CD4-positive, alpha-beta T cell treated with Interleukin-15 for 4 hours (primary cell): ENCODE measurements at places on chromosomes 3 and 15.
A peak's percentile ranks its signal among the peaks of the same experiment; 100 is the strongest.

- peak; percentile 80 for DNase-seq
Measured at GRCh38 chr15:63497642-63498467, 6.5 kb upstream of the USP3 start.

DNA sequence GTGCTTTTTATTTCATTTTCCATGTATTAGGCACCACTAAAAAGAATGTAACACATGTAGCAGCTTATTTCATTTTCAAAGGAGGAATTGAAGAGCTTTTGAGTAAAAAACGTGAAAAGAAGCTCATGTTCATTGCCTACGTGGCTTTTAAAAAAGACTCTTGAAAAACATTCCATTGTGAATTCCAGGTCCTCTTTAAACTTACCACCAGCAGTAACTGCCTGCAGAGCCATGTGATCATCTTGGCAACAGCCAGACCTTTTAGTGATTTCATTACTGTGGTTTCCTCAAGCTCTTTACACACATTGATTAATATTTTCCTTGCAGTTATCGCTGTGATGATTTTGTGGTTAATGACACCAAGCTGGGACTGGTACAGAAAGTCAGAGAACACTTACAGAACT lies 43.8 kb upstream of the FBXL22 start:
- DNase-seq, result peak; percentile 14

GRCh38 chr15:66879531-66880368 lies 177.7 kb downstream of the SMAD6 start:
- no peak for DNase-seq

DNA sequence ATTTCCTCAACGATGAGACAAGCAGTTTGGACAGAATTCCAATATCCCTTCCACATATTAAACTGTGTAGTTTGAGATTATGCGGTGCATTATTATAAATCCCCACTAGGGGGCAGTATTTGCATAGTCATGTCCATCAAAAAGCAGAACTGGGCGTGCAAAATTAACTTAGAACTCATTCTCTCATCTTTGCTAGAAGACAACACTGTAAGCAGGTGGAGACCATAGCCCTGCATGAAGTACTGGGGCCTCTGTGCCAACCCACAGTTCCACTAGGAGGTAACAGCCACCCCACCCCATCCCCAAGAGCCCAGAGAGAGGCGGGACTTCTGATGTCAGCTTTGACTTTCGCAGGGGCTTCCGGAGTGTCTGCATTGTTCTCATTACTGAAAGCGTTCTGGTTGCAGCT lies 106.6 kb upstream of the TMC3 start:
- DNase-seq, result peak; percentile 53

GRCh38 chr3:122572940-122573412 lies 4.5 kb upstream of the PARP15 start:
- peak; percentile 57 for DNase-seq

- DNase-seq, result no peak
Measured at GRCh38 chr3:177817751-177818150, 620.5 kb upstream of the TBL1XR1 start.

DNA sequence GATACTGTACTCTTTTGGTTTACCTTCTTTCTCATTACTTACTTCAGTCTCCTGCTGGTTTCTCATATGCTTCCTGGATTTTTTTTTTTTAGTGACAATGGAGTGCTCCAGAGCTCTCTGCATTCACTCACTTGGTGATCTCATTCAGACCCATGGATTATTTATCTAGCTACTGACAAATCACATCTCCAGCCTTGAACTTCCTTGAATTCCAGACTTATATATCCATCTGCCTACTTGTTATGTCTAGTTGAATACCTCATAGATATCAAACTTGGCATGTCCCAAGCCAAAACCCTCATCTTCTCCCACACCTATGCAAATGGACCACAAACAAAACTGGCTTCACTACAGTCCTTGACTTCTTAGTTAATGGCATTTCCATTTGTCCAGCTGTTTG lies 234.7 kb upstream of the ZPLD1 start:
- no peak for DNase-seq

- DNase-seq, result no peak
Measured at GRCh38 chr15:94242257-94242656, 10.9 kb downstream of the MCTP2 start.

GRCh38 chr3:73604451-73604850 lies 20.3 kb downstream of the PDZRN3 start:
- DNase-seq, result no peak

DNA sequence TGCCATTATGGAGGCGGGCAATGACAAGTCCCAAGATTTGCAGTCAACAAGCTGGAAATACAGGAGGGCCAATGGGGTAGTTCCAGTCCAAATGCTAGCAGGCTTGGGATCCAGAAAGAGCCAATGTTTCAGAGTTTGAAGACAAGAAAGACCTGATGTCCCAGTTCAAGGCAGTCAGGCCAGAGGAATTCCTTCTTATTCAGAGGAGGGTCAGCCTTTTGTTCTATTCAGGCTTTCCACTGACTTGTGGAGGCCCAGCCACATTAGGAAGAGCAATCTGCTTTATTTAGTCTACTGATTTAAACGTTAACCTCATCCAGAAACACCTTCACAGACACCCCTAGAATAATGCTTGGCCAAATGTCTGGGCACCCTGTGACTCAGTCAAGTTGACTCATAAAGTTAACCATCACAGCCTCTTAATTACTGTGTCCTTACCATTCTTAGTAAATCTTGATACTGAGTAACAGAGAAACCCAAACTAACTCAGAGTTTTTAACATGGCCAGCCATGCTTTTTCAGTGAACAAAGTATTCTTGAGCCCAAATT lies 50.9 kb upstream of the NPHP3 start:
- DNase-seq, result no peak

- no peak for DNase-seq
Measured at GRCh38 chr3:73070675-73071575, 9.5 kb downstream of the EBLN2 start.

DNA sequence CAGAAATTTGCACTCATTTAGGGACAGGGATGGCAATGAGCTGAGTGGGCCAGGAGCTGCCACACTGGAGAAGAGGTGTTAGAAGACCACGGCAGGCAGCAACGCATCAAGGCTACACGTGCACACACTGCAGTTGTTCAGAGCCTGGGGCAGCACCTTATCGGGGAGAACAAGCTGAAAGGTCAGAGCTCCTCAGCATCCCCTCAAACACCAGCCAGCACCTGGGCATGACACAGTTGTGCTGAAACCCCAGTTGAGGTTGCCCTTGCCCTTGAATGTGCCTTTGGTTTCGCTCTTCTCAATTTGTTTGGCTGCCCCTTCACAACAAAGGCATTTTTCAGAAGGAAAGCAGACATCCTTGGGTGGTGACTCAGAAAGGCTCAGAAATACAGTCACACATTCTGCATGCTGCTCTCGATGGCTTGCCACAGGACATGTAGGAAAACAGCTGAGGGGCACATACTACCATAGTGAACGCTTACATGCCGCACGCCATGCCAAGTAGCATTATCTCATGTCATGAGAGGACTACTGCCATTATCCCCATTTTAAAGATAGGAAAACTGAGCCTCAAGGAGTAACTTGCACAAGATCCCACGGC lies 57.6 kb downstream of the ST8SIA2 start:
- DNase-seq, result no peak

DNA sequence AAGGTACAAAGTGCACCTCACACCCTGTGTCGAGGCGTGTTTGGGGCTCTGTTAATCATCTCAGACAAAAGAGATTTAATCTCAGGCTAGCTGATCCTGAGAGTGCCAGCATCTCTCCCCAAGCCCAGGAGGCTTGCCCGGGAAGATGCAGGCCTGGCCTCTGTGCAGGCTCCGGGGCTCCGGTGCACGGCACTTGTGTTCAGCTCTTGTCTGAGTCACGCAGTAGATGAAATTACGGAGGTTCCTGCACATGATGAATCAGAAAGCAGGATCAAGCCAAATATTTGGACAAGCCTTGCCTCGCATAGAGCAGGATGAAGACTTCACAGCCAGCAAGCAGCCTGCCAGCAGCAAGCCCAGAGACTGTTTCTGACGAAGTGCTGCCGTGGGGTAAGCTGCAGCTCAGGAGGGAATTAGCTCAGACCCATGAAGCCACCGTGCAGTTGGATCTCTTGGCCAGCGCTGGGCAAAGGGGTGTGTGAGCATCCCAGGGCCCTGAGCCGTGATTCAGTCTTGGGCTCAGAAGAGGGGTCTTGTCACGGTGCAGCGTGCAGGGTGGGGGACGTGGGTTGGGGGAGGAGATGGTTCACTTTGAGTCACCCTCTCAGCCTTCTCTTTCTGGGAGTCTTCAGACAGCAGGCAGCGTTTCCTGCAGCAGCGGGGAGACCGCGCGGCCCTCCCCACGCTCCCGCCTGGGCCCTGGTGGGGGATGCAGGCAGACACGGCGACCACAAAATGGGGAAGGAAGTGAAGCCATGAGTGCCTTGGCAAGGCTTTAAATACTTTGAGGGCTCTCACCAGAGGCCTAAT lies 89.2 kb upstream of the MEF2A start:
- DNase-seq, result peak; percentile 15

GRCh38 chr15:69794645-69795469 lies 302.9 kb downstream of the TLE3 start:
- no peak for DNase-seq

GRCh38 chr15:39397883-39398282 lies 183.0 kb upstream of the THBS1 start:
- no peak for DNase-seq

DNA sequence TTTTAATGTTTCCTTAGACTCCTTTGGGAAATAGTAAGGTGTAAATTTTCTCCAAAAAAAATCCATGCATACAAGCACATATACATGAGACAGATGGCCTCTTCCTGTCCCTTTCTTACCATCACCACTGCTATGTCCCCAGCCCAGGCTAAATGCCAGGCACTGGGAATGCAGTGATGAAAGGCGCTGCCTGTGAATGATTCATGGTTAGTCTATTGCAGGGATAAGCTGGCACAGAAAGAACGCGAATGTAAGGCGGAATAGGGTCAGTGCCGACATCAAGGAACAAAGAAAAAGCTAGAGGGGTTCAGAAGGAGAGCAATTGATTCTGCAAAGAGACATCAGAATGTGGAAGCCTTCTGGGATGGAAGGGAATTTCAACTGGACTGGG lies 36.2 kb upstream of the CFAP161 start:
- DNase-seq, result no peak

DNA sequence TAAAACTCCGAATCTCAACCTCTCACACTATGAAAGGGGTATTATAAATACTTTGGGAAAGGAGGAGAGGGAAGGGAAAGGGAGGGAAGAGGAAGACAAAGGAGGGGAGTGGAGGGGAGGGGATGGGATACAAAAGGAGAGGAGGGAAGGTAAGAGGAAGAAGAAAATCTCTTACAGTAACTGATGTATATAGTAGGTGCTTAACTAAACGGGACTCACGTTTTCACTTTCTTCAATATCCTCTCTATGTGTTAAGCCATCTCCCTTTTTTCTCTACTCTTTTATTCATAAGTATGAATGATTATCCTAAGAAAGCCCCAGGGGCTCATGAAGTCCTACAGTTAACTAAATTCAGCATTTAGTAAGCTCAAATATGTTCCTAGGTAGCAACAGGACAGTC lies 729.6 kb upstream of the NR2F2 start:
- no peak for DNase-seq

DNA sequence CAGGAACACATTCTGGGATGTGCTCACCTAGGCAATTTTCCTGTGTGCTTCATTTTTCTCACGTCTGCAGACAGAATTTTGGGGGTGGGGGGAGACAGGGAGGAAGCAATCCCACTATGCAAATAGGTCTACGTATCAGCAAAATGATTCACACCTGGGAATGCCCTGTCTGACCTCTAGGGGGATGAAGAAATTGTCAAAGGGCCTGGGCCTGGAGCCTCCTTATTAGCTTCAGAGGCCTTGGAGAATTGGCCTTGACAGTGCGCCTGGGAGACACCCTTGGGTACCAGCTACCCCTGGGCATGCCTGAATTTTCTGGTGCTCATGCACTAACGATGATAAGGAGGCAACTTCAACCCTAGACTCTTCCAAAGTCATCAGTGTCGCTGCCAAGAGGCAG lies 207.5 kb downstream of the CADPS start:
- DNase-seq, result no peak

DNA sequence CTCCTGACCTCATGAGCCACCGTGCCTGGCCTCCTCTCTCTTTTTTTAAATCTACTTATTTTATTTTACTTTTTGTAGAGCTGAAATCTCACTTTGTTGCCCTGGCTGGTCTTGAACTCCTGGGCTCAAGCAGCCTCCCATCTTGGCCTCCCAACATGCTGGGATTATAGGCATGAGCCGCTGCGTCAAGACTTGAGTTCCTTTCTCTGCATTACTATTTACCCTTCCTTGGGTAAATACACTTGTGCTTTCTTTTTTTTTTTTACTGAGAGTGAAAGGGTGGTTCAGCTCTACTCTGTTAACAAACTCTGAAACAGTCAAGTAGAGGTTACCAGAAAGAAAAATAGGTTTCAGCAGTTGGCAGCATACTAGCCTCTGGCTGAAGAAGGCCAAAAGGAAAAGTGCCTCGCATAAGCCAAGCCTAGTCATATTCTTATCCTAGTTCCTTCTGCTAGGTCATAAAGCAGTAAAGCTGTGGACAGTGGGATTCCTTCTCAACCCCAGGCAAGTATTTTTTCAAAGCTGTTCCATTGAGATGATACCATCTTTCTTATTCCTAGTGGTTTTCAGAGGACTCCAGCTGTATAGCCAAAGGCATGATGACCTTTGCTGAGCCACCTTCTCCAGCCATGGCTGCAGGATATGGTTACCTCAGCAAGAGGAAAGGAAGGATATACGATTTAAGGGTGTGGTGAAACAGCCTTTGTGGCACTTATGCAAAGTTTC lies 135.1 kb downstream of the RBPMS2 start:
- no peak for DNase-seq

DNA sequence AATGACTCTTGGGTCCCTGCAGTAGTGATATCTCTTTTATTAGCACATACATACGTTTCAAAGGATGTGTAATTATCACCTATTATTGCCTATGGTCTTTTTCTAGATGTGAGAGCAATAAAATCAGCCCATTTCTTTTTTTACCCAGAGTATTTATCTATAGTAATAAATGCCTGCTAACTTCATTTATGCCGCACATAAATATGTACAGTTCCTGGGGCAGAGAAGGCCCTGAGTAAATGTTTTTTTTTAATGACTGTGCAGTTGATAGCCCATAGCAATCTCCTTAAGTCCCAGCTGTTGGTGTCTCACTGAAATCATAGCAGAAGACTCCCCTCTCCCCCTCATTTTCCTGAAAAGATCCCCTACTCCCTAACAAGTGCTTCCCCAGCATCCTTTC lies 16.7 kb downstream of the RAB8B start:
- no peak for DNase-seq

- DNase-seq, result no peak
Measured at GRCh38 chr3:13687517-13687943, 138.6 kb downstream of the FBLN2 start.
